Kidney epithelial cell (primary cell): ENCODE measurements at places on chromosomes 6 and 20. TPM values are rescaled to one million over a fixed set of nuclear protein-coding genes. Genes with fewer than 3 reads are reported as not detected.

GRCh38 chr6:160180706-160181105 is 59.1 kb downstream of the SLC22A1 start:
- DNase-seq: no peak

- no peak for DNase-seq
Measured at GRCh38 chr6:121694801-121695251, 259.4 kb downstream of the GJA1 start.

DNA sequence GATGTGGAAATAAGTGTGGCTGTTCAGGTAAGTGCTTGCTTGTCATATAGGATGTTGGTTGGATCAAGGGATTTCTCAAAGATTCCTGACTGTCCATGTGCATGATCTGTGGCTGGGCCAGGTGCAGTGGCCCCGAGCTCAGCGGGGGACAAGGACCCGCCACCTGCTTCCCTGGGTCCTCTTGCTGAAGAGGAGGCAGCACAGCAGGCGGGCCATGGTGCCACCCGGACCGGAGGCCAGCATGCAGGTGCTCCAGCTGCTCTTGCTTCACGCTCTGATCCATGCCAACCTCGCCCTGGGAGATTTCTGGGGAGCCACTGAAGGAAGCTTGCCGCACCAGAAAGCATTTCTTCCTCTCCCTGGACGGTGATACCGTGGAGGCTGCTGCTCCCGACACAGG is 173.8 kb downstream of the HIVEP2 start:
- no peak for DNase-seq

- DNase-seq: peak; percentile 34
Measured at GRCh38 chr20:62900692-62901584, 25.4 kb downstream of the DIDO1 start.

- DNase-seq: no peak
Measured at GRCh38 chr6:193180-193579, 99.1 kb upstream of the DUSP22 start.

DNA sequence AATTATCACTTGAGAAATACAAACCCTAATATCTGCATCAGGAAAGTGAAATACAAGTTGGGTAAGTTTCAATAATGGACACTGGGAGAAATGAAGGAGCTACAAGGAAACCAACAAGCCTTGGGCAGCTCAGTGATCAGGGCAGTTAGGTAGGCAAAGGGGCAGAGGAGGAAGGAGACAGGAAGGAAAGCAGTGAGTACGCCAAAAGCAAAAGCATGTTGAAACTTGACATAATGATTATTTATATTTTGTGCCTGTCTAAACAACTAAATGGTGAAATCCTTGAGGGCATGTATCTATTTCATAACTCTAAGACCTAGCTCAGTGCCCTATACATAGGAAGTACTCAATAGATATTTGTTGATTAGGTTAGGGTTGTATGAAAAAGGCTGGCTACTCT is 23.3 kb downstream of the PXT1 start:
- no peak for DNase-seq

- no peak for DNase-seq
Measured at GRCh38 chr6:40727271-40727670, 140.1 kb upstream of the LRFN2 start.

GRCh38 chr20:33481431-33481941 is 8.4 kb upstream of the CBFA2T2 start:
- DNase-seq: no peak

GRCh38 chr6:24887545-24888140 is 48.1 kb downstream of the RIPOR2 start:
- no peak for DNase-seq

DNA sequence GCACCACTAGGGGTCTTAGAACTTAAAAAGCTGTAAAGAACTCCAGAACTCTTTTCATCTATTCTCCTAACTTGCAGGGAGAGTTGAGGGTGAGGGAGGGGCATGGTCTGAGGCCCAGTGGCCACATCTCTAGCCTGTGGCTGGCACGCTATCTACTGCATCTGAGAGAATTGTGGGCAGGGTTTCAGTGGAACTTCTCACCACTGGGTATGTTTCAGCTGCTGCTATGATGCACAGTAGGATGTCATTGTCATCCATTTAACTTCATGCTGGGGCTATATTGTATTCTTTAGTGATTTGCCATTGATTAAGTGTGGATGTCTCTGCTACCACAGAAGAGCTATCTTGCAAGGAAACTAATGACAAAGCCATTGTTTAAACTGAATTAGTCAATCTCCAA is 4.5 kb downstream of the TMEM14A start:
- no peak for DNase-seq

DNA sequence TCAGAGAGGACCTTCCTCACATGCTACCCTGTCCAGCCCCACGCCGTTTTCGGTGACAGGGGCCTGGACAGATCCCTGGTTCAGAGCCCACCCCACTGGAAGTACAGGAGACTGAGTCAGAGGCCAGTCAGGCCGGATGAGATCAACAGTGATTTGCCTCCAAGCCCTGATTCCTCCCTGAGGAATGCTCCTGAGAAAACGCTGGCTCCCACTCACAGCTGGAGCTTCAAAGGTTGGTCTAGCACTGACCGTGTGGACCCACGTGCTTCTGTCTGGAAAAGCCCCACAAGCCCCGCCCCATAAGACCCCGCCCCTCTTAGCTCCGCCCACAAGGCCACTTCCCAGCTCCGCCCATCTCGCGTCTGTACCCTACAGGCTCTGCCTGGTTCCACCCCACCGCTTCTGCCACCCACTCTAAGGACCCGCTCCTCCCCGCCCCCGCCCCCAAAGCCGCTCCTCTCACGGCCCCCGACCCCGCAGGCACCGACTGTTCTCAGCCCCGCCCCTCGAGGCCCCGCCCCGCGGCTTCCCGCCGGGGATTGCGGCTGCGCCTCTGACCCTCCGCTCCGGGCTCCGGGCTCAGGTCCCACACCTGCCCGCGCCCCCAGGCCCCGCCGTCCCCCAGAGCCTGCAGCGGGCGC is 64.9 kb upstream of the BHLHE23 start:
- no peak for DNase-seq

- no peak for DNase-seq
Measured at GRCh38 chr20:35600176-35600992, 15.2 kb upstream of the SPAG4 start.

- no peak for DNase-seq
Measured at GRCh38 chr6:4093288-4093687, 14.4 kb upstream of the FAM217A start.

DNA sequence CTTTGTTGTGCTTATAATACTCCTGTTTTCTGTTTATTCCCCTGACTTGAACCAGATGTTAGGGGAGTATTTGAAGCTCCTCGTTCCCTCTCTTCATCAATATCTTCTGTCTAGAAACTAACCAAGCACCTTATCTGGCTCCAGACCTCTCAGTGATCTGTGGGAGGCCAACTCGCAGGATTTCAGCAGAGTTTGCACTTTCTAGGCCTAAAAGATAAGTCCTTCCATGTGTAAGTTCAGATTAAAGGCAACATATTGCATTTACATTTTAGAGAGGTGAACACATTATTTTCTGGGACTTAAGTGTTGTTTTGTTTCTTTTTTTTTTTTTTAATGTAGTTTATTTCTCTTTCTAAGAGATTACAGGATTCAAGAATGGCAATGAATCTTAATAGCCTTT is 139.4 kb upstream of the AKAP12 start:
- DNase-seq: no peak

The TCF21 gene
- total RNA-seq: 0.33 and 0.68 TPM in 2 replicates

The ZSWIM3 gene
- total RNA-seq: 3.8 and 4.7 TPM in 2 replicates

The VWA7 gene
- total RNA-seq: 1.5 and 3.1 TPM in 2 replicates
